ENCODE measurements at places on chromosomes 11 and 22.

- no peak for DNase-seq
Measured at GRCh38 chr11:95432714-95433503, 201.9 kb upstream of the SESN3 start.

DNA sequence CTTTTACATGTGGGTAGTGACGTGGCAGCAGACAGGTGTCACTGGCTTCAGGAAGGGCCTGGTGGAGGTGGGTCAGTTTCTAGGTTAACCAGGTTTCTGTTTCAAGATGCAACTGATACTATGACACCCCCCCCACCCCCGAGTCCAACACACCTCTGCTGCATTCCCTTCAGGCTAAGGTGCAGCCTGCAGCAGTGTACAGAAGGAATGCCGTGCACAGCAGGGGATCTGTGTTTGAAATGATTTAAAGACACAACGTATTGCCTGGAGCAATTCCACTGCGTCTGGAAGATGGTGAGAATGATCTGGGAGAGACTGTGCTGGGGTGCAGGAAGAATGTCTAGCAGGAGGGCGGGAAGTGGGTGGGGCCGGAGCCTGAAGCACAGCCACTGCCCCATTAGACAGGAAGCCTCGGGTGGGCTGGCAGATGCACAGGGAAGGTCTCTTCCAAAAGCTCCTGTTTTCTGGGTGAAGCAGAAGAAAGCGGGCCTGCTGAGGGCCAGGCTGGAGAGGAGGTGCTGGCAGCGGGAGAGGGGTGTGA is 11.9 kb upstream of the TESMIN start:
- no peak for DNase-seq

DNA sequence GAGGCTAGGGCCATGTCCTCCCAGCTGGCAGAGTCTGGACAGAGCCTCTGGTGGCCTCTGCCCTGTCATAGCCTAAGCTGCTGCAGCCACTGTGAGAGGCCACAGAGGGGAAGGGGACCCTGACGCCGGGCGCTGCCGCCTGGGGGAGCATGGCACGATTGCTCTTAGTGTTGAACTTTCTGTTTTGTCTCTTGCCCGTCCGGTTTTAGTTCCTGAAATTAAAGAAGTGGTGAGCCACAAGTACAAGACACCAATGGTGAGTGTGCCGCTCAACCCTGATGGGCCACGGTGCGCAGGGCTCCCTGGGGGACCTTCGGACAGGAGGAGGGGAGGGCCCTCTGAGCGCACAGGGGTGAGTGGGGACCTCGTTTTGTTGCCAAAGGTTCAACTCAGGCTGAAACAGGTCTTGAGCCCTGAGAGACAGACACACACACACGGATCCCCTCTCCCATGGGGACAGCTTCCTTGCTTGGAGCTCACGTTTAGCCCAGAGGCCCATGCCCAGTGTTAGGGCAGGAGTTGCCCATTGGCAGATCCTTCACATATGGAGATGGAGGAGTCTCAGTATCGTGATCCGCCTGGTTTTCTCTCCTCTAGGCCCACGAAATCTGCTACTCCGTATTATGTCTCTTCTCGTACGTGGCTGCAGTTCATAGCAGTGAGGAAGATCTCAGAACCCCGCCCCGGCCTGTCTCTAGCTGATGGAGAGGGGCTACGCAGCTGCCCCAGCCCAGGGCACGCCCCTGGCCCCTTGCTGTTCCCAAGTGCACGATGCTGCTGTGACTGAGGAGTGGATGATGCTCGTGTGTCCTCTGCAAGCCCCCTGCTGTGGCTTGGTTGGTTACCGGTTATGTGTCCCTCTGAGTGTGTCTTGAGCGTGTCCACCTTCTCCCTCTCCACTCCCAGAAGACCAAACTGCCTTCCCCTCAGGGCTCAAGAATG is 23.8 kb downstream of the MYBPC3 start:
- DNase-seq, result no peak

GRCh38 chr11:121553806-121554205 is 101.0 kb upstream of the SORL1-AS1 start:
- DNase-seq, result no peak

DNA sequence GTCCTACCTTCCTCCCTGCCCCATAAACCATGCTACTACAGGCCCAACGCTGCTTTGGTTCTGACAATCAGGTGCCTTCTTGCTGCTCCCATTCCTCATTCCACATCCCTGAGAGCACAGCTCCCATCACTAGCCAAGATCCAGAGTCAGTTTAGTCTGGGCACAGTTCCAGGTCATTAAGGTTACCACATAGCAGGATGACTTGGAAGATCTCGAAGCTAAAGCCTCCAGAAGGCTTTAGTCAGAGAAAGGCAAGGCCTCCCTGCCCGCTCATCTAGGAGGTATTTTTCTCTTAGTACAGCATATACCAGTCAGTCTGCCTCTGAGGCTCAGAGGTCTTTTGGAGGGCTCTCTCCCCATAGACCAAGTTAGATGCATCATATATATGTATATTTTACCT is 30.3 kb downstream of the TRIM66 start:
- no peak for DNase-seq

- no peak for DNase-seq
Measured at GRCh38 chr22:40108396-40108795, 69.3 kb upstream of the TNRC6B start.

DNA sequence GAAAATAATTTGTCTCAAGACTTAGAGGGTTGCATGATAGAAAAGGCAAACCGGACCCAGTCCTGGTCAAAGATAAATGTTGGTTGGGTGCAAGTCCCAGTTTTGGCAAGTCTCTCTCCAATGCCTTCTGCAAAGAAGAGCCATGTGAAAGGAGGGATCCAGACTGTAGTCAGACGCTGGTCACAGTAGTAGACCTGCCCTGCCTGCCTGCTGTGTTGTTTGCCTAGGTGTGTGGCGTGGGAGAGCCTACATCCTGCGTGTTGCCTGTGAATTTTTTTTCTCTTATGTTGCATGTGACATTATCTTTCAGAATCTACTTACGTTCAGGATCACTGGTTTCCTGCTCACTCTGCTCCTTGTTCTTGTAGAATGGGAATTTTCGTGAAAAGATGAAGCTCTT is 197.6 kb upstream of the CCDC90B start:
- DNase-seq, result no peak

DNA sequence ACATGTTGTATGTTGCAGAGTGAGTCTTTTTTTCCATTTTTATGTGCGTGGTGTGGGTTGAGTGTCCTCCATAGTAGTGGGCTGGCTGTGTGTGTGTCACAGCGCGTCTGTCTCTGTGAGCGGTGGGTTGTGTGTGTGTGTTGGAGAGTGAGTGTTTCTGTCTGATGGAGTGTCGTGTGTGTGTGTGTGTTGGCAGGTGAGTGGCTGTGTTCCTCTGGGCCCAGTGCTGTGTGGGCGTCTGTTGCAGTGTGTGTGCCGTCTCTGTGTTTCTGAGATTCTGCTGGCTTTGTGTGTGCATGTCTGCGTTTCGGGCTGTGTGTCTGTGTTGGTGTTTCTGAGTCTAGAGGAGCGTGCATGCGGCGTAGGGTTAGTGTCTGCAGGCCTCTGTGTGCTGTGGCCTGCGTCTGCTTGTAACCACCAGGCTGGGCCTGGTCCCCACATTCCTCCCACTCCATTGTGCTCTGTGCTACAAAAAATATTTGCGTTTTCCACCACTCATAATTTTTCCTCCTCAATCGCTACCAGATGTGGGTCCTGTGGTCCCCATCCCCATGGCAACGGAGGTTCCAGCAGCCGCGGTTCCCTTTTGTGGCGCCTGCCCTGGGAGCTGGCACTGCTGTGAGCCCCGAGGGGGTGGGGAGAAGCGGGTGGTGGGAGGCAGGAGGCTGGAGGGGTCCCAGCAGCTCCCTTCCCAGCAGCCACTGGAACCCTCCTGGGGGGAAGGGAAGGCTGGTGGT is 15.2 kb downstream of the SCARF2 start:
- DNase-seq, result no peak

DNA sequence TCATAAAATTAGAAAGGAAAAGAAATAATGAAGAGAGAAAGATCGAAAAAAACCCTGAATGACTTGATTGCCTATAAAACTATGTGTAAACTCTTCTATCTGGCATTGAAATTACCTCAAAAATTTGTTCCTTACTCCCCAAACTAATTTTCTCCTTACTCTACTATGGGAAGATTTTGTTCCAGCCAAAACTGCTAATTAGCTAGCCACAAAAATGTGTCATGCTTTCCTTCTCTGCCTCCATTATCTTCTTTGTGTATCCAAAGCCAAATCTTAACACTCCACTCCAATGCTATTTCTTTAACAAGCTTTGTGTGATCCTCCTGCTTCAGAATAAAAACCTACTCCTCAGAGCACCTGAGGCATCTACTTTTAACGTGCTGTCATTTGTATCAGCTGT is 831.2 kb downstream of the METTL15 start:
- DNase-seq, result no peak

GRCh38 chr22:20015971-20016733 is 471 bp downstream of the ARVCF start:
- DNase-seq, result no peak

DNA sequence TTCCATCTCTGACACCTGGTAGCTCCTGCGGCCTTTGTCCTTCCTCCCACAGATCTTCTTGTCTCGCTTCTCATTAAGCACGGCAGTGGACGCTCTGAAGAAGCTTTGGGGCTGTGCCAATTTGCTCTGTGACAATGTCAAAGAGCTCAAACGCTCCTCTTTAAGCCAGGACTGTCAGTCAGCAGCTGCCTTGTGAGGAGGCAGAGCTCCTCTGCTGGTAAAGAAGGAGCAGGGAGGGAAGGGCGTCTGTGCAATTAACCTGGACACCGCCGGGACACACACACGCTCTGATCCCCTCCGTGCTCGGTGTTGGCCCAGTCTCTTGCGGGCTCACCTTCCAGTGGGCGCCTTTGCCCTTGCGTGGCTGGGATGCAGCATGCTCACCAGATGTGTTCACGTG is 373.9 kb downstream of the BRD1 start:
- no peak for DNase-seq

GRCh38 chr11:15169815-15170551 is 55.3 kb downstream of the INSC start:
- DNase-seq, result no peak

- no peak for DNase-seq
Measured at GRCh38 chr11:93444617-93445073, 98.5 kb downstream of the SMCO4 start.

All from activated gamma-delta T cell treated with anti-CD3 and anti-CD28 coated beads, Interleukin-2, amount 50 U/mL, for 16 hours (primary cell).